Fibroblast of the aortic adventitia (primary cell): ENCODE measurements at places on chromosomes 2 and 18.

GRCh38 chr2:188569431-188570165, 277.9 kb downstream of the GULP1 start:
- DNase-seq = no peak

DNA sequence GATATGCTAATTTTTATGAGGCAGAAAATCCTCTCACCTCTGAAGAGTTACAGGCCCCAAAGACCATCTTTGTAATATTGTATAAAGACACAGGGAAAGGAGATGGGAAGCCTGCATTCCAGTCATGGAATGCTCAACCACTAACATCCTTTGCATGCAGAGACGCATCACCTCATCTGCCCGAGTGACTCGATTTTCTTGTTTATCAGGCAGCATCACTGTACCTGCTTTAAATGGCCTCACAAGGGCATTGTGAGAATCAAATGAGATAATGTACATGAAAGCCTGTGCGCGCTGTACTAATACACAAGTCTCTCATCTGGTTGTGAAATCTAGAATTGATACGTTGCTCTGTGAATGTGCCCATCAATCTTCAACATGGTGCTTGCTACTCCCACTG, 10.2 kb upstream of the TMEM247 start:
- no peak for DNase-seq

DNA sequence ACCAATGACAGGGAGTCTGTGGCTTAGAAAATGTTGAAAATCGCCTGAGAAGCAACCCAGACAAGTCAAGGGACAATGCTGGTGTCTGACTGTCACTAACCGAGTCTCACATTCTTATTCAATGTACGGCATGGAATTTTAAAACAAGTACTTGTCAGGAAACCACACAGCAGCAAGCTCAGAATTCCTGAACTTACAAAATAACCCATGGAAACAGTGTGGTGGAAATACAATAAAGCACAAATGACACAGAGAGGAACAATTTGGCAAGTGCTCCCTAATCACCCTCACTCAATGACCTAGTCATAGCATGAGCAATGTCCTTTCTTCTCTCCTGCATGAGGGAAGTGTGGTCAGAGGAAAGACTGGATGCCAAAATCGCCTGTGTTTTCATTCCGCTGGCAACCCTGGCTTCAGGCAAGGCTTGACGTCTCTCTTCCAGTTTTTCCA, 154.0 kb downstream of the SATB2 start:
- peak; percentile 98 for DNase-seq

DNA sequence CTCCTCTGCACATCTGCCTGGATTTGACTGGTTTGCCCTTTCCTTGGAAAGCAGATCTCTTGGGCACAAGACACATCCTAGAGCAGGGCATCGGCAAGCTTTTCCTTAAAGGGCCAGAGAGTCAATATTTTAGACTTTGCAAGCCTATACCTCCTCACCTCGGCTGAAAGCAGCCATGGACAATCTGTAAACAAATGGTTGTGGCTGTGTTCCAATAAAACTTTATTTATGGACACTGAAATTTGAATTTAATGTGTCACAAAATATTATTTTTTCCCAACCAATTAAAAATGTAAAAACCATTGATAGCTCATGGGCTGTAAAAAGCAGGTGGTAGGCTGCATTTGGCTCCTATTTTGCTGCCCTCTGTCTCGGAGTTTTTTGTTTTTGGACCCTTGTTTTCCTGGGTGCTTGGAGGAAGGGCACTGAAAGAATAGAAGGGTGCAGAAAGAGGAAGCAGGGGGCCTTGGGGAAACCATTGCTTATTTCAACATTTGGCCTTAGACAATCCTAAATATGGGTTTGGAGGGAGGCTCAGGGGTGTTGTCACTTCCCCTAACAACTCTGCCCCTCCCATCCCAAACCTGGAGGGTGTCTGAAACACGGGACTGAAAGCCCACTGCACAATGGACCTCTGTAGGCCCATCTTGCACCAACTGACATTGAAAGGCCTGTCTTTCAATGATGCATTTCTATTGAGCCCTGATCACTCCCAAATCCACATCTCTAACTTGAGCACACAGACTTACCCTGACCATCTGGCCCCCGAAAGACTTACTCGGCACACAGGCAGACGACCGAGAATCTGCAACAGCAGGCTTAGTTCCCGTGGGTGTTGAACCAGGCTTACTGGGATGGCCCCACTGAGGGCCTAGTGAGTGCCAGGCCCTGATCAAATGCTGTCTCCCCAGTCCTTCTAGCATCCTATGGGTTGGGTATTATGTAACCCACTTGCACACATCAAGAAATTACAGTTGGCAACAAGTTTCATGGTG, 7.1 kb upstream of the ZFP36L2 start:
- DNase-seq = no peak

- DNase-seq = no peak
Observed at GRCh38 chr2:68765739-68766375, 31.2 kb downstream of the ARHGAP25 start.

DNA sequence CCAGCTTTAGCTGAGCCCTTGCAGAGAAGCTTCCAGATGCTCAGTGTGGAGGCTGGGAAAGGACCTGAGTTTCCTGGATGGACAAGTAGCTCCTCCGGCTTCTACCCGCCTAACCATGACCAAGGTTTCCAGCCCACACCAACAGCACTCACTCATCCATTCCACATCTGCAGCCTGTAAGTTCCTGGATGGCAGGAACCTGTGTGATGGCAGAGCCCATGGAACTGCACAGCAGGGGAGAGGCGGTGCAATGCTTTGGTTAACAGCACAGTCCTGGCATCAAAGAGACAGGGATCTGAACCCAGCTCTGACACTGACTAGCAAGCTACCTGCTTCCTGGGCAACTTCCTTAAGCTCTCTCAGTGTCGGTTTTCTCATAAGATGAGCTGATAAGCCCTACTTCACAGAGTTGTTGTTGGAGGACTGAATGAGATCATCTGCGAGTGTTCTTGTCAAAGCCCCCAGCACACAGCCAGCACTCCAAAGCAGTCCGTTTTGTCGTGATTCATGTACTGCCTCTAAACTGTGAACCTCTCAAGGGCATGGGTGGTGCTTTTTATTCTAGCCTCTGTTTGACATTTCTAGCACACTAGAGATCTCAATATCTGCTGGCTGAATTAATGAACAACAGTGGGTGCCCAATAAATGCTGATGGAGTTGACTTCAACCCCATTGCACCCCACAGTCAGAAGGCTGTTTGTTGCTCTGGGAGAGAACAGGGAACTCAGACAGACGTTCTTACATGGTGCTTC, 41.6 kb upstream of the OTOF start:
- DNase-seq = no peak
